ENCODE measurements at places on chromosomes 6 and 20.

GRCh38 chr6:13273931-13274706 lies 54.2 kb downstream of the TBC1D7 start:
- DNase-seq = no peak

DNA sequence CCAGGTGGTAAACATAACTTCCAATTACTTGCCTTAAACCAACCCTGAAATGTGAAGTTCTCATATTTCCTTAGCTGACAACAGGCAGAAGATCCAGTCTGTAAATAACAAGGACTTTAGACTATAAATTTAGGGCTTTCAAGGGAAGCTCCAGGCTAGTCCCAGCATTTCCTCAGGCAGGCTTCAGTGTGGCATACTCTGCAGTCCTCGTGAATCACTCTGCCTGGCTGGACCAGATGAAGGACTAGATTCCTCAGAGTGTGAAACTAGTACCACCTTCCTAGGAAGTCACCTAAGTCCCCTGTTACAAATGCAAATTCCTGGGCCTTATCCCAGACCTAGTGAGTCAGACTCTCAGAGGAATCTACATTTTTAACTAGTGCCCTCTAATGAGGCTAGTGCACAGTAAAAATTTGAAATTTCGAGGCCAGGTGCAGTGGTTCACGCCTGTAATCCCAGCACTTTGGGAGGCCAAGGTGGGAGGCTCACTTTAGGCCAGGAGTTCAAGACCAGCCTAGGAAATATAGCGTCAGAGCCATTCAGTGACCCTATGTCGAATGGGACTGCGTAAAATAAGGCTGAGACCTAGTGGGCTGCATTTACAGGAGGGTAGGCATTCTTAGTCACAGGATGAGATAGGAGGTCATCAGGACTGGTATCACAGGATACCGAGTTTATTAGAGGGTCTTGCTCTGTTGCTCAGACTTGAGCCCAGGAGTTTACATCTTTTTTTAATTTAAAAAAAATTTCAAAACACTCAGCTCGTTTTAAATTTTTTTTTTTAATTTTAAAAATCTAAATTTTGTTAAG lies 279.6 kb upstream of the JARID2 start:
- DNase-seq = no peak

GRCh38 chr20:46558511-46558959 lies 8.1 kb upstream of the OCSTAMP start:
- DNase-seq = peak; percentile 12

GRCh38 chr6:114108119-114109002 lies 137.4 kb upstream of the HDAC2 start:
- peak; percentile 72 for DNase-seq

DNA sequence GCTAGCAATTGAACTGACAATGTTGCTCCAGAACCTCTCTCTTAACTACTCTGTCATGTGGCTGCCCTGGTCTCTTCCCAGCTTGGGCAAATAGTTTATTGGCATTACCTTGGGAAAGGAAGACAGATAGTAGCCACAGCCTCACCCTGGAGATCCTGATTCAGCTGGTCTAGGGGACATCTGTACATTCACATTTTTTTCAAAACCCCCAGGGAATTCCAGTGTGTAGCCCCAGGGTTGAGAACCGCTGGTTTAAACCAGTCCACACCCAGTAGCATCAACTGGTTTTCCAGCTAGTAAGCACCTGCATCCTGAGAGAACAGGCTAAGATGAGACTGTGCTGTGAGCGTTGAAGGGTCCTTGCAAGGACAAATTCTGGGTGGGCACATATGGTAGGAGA lies 9.6 kb downstream of the SCUBE3 start:
- DNase-seq = no peak

- no peak for DNase-seq
These were observed 154.9 kb downstream of the OR2B2 start for GRCh38 chr6:27757307-27757706.

GRCh38 chr6:80214436-80215022 lies 108.1 kb downstream of the BCKDHB start:
- peak; percentile 74 for DNase-seq

DNA sequence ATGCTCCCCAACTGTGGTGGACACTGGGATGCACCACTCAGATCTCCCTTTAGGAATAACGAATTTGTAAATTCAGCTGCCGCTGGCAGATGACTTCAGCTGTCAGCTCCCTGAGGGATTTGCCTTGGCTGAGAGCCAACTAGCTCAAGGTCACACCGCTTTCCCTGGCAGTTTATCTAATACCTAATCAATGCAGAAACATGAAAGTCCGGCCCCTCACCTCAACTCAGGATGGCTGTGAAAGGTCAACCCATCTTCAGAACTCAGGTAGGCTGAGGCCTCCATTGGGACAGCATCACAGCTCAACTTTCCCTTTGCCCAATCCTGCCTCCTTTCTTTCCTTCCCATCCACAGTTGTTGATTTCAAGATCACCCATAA lies 22.8 kb upstream of the SCGN start:
- DNase-seq = peak; percentile 28

GRCh38 chr6:128725271-128726233 lies 157.4 kb upstream of the LAMA2 start:
- peak; percentile 60 for DNase-seq

- DNase-seq = peak; percentile 86
These were observed 170.2 kb downstream of the PREX1 start for GRCh38 chr20:48657426-48658197.

GRCh38 chr6:20569000-20569610 lies 34.8 kb downstream of the CDKAL1 start:
- DNase-seq = peak; percentile 31

DNA sequence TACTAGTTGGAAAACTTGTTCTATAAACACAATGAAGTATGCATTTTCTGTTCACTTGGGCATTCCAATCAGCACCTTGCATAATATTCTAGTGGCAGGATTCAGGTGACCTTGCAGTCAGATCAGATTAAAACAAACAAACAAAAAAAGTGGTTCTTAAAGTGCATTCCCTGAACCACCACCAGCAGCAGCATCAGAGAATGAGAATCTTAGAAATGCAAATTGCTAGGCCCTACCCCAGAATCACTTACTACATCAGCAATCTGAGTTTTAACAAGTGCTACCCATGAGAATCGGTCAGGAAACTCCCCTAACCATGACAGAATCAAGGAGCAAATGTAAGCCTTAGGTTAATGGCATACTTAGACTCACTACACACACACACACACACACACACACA lies 41.7 kb downstream of the SNAP25 start:
- no peak for DNase-seq

- DNase-seq = no peak
These were observed 67.8 kb downstream of the HUS1B start for GRCh38 chr6:589090-589489.

DNA sequence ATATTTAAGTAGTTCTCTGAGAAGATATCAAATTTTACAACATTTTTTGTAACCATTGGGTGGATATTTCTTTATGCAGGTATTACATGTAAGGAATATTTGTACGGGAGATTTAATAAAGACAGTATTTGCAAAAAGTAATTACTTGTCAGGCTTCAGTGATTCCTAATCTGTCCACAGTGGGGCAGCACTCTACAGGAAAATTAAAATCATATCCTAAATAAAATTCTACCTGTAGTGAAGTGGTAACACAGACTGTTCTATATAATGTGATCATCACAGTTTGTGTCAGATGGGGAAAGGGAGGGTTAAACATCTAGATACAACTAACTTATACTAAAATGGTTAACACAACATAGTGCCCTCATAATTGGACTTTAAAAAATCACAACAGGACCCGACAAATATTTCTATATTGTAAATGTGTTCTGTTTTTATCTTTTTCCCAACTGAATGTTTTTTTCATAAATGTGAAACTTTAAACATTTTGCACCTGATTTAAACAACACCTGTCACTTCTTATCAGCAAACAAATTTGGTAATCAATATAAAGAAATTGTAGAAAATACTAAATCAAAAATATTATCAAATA lies 145.6 kb upstream of the MANEA start:
- peak; percentile 61 for DNase-seq

DNA sequence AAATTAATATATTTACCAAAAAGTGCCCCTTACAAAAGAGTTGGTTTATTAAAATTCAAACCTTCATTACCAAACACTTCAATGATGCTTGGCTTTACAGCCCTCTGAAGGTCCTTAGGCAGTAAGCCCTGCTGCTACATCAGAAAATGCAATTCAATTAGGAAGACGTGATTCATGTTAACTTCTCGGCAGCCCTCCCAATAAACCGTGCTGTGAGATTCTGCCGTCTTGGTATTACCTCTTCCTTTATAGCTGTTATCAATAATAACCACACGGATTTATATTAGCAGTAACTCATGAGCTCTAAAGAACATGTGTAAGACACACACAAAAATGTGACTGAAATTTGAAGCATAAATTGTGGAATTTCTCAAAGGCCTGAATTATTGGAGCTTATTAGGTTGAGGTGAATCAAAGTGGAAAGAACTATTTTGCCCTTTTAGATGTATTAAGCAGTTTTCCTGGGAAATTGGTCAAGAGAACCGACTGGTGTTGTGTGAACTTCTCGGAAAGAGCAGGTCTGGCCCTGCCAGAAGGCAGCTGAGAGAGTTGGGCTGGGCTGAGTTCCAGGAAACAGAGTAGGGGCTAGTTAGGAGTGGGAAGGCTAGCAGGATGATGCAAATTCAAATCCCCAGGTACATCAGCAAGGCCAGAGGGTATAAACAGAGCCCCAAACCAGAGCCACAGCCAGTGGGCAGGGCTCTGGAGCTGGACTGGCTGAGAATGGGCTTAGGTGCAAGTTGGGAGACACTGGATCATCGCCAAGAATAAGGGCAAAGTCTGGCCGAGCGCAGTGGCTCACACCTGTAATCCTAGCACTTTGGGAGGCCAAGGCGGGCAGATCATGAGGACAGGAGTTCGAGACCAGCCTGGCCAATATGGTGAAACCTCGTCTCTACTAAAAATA lies 33.1 kb downstream of the FGD2 start:
- DNase-seq = no peak

GRCh38 chr6:33846226-33846625 lies 42.4 kb upstream of the MLN start:
- peak; percentile 42 for DNase-seq

DNA sequence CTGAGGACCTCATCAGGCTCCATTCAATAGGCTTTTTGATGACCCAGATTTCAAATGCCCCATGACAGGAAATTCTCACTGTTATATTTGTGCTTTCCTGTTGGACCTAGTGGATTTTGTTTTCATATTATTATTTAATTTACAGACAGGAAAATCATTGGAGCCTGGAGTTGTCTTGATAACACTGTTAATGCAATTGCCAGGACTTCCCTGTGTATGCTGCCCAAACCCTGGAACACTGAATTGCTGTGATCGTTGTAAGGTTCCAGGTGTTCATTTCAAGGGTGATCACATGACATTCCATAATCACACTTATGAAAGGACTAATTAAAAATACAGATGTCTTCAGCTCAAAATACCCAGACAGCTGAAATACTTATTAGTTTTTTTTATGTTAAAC lies 783.2 kb downstream of the DHX35 start:
- no peak for DNase-seq

- DNase-seq = no peak
These were observed 72.5 kb upstream of the UST start for GRCh38 chr6:148674306-148674705.

- no peak for DNase-seq
These were observed 4.0 kb downstream of the NT5DC1 start for GRCh38 chr6:116104636-116105035.

GRCh38 chr6:159080217-159080976 lies 35.6 kb upstream of the TAGAP start:
- DNase-seq = no peak

- DNase-seq = peak; percentile 44
These were observed 19.8 kb upstream of the ENPP1 start for GRCh38 chr6:131787766-131788712.

GRCh38 chr6:110430236-110430635 lies 14.9 kb upstream of the DDO start:
- no peak for DNase-seq

GRCh38 chr20:52972190-52972937 lies at the start of gene TSHZ2:
TSS of gene TSHZ2 (plus strand) at chr20:52972358. CDS start at chr20:52973294, 936 bp downstream.
- DNase-seq = peak; percentile 77

DNA sequence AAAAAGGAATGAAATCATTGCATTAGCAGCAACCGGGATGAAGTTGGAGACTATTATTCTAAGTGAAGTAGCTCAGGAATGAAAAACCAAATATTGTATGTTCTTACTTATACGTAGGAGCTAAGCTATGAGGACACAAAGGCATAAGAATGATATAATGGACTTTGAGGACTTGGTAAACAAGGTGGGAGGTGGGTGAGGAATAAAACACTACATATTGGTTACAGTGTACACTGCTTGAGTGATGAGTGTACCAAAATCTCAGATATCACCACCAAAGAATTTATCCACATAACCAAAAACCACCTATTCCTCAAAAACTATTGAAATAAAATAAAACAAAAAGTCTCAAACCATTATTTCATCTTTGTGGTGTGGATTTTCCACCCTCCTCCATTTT lies 593.5 kb downstream of the TENT5A start:
- no peak for DNase-seq

DNA sequence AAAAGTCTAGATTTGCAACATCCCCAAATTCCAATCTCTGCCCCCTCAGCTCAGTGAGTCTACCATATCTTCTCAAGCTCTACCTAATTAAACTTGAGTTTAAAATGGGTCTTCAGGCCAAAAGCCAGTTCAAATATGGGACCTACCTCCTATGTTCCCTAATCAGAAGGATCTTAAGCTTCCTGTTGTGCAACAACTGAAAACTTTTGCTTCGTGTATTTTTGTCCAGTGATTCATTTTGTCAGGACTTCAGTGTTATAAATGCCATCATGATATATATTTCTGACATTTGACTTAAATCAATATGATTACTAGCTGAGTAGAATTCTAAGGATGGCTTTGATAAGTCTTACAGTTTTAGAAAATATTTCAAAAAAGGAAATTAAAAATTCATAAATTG lies 622.6 kb upstream of the PTCHD4 start:
- DNase-seq = no peak

DNA sequence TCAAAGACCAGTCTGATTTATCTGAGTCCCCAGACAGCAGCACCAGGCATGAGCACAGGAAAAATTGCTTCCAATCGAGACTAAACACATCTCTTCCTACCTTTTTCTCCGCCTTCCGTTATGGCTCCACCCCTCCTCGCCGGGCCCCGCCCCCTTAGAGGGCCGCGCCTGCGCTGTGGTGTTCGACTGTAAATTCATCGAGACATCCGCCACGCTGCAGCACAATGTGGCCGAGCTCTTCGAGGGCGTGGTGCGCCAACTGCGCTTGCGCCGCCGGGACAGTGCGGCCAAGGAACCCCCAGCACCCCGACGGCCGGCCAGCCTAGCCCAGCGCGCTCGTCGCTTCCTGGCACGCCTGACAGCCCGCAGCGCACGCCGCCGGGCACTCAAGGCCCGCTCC lies 8.9 kb downstream of the REM1 start:
- no peak for DNase-seq

DNA sequence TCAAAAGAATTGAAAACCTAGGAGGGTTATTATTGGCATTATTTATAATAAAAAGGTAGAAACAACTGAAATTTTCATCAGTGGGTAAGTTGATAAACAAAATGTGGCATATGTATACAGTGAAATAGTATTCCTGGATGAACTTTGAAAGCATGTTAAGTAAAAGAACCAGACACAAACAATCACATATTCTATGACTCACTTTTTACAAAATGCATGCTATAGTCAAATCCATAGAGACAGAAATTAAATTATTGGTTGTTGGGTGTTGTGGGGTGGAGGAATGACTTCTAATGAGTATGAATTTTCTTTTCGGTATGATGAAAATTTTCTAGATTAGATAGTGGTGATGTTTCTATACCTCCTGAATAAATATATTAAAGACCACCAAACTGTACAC lies 94.6 kb downstream of the LRRC1 start:
- no peak for DNase-seq

GRCh38 chr6:75204217-75204958 lies 1.5 kb downstream of the COL12A1 start:
- DNase-seq = peak; percentile 90

- no peak for DNase-seq
These were observed 293.5 kb downstream of the CENPW start for GRCh38 chr6:126633373-126633772.

Data from A673 (cell line).